Activated CD4-positive, alpha-beta T cell treated with anti-CD3 and anti-CD28 coated beads, Interleukin-2, amount 50 U/mL, for 48 hours (primary cell): ENCODE measurements at places on chromosomes 5 and 9.

GRCh38 chr5:37580106-37580505 is 201.0 kb downstream of the WDR70 start:
- no peak for DNase-seq

DNA sequence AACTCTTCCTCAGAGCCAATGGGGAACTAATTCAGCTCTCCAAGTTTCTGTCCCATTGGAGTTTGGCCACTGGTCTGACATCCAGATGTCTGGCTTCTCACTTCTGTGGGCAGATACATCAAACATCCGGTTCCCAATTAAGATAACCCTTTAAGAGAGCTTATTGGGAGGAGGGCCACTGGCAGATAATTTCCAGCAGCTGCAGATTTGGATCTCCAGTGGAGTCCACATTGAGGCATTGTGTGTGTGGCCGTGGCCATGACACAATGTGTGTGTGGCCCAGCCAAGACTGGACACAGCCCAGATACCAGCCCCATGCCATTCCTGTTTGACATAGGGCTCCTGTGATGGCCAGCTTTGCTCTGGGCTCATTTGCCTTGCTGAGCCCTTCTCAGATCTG is 110.5 kb upstream of the MAP1B start:
- DNase-seq, result no peak

DNA sequence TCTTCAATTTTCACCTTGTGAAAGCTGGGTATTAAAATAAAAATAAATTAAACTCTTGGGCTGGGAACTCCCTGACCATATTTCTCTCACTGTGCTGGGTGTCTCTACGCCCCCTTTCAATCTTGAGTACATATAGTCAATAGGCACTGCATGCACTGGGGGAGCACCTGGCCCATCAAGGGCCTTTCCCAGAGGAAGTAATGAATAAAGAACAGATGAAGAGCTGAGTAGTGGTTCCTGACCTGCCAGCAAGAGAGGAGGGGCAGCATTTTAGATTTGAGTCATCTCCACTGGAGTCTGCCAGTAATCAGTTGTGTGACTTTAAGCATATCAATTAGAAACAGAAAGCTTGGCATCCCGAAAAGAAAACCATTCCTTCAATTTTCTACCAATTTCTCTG is 6.2 kb downstream of the MAPKAP1 start:
- DNase-seq, result peak; percentile 44

DNA sequence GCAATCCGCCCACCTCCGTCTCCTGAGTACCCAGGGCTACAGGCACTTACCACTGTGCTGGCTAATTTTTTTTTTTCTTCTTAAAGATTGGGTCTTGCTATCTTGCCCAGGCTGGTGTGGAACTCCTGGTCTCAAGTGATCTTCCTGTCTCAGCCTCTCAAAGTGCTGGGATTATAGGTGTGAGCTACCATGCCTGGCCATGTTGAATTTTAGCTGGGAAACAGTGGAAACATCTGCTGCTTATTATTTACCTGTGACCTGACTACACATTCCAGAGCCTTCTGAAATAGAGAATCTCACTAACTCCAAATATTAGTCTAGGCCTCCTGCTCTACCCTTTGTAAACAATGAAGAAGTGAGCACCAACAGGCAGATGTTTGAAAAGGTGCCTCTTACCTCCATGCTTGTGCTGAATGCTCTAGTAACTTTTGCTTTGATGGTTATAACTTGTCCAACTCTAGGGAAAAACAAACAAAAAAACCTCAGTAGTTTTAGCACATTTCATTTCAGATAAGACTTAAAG is 22.5 kb downstream of the ACOT12 start:
- DNase-seq, result no peak

- no peak for DNase-seq
Observed at GRCh38 chr5:157820593-157821252, 38.2 kb downstream of the CLINT1 start.

DNA sequence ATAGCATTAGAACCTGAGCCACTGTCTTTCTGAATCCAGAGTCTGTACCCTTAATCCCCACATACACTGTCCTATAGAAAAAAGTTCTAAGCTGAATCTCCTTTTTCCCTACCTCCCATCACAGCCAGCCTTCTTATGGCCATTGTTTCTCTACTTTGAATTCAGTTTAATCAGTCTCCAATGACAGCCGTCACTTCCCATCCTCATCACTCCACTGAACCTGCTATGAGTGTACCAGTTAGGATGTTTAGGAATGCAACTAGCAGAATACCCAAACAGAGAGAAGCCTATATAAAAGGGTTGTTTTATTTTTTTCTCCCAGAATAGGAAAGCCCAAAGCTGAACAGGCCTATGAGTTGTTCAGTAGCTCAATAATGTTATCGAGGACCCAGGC is 220.4 kb upstream of the NREP start:
- no peak for DNase-seq

GRCh38 chr9:70569791-70570190 is 155.3 kb upstream of the KLF9 start:
- no peak for DNase-seq

DNA sequence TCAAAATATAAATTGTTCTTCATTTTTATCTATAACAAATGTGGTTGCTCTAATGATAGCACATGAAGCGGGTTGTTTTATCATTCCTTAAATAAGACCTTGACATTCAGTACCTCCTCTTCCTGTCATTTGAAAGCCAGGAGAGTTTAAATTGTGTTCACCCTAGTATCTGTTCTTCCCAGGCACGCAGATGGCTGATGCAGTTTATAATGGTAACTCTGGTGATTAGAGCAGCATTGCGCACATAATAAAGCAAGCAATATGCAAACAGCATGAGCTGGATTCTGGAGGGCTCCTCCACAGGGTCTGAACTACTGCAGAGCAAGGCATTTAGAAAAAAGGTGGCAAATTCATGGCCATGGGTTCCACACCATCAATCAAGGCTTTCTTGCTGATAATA is 307.8 kb downstream of the ENC1 start:
- DNase-seq, result no peak

DNA sequence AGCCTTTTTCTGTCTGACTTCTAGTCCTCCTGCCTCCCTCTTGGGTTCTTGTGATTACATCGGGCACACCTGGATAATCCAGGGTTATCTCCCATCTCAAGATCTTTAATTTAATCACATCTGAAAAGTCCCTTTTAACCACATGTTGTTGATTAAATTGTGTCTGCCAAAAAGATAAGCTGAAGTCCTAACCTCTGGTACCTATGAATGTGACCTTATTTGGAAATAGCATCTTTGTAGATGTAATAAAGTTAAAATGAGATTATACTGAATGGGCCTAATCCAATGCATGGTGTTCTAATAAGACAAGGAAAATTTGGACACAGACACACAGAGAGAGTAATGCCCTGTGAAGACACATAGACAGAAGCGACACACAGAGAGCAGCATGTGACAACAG is 232.4 kb downstream of the KCTD16 start:
- no peak for DNase-seq

DNA sequence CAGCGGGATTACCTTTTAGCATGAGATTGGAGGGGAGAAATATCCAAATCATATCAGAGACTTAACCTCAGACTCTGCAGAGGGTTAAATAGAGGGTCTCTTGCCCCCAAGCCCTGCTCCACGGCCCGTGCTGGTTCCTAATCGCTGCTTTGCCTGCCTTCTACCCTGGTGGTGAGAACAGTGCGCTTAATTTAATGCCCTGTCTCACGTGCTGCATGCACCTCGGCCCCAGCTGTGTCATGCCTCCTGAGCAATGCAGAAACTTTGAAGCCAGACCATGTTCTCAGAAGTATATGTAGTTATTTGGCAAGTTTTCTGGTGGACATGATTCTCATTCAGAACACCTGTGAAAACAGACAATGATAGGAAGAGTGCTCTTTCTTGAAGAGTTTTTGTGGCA is 1.4 kb downstream of the OTULIN start:
- peak; percentile 57 for DNase-seq

DNA sequence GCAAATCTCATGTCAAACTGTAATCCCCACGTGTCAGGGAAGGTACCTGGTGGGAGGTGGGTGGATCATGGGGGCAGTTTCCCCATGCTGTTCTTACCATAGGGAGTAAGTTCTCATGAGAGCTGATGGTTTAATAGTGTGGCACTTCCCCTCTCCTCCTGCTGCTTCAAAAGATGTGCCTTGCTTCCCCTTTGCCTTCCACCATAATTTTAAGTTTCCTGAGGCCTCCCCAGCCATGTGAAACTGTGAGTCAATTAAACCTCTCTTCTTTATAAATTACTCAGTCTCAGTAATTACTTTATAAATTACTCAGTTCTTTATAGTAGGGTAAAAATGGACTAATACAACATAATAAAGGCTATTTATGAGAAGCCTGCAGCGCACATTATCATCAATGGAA is 7.1 kb upstream of the CNTRL start:
- DNase-seq, result no peak
